ENCODE measurements at places on chromosomes 4 and X.

DNA sequence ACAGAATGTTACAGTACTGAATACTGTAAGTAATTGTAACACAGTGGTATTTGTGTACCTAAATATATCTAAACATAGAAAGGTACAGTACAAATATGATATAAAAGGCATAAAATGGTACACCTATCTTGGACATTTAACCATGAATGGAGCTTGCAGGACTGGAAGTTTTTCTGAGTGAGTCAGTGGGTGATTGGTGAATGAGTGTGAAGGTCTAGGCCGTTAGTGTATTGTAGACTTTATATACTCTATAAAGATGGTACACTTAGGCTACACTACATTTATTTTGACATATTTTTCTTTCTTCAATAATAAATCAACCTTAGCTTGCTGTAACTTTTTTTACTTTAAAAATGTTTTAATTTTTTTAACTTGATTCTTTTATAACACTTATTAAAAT, 422.5 kb upstream of the FSTL5 start:
- DNase-seq = no peak

DNA sequence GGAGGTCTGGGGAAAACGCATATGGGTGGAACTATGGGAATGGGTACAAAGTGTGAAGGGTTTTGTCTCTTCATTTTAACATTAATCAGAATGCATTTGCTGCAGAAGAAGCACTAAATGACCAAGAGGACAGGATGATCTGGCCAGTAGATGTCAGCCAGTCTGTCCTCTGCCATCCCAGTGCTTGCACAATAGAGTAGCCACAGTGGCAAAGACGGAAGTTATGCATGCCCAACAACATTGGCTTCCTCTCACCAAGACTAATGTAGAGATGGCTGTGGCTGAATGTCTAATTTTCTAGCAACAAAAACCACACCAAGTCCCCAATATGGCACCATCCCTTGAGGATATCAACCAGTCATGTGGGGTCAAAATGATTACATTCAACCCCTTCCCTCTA, 45.0 kb upstream of the ARHGEF6 start:
- no peak for DNase-seq

DNA sequence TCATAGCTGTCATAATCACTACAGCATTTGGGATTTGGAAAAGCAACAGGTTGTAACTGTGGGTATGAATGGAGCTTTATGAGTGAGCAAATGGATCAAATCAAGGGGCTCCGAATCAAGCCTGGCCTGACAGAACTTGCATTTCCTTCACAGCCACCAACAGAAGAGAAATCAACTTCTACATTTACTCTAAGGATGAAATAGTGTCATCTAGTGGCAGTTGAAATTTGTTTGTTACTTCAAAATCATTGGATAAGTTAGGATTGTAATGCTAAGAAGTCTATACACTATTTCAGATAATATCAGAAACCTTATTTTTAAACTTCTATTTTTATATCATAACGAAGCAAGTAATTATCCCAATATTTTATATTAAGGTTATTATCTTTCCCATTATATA, 10.7 kb upstream of the WDR17 start:
- DNase-seq = no peak

DNA sequence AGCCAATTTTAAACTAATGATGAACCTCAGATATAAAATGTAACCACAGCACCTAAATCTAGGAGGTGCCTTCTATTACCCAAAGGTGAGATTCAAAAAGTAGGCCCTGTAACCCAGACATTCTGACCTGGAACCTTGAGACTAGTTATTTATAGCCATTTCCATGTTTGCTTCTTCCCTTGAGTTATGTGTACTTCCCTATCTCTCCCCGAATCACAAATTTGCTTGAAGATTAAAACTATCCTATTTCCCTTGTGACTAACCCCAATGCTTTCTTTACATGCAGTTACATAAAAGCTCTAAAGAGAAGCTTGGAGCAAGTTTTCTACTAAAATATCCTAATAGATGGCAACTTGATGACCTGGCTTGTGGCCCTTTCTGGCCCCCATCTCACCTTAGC, 32.6 kb upstream of the S100G start:
- no peak for DNase-seq

- no peak for DNase-seq
Measured at GRCh38 chr4:7411491-7411890, 23.2 kb downstream of the PSAPL1 start.

- no peak for DNase-seq
Measured at GRCh38 chrX:13452283-13452682, 117.1 kb upstream of the EGFL6 start.

GRCh38 chr4:83604321-83604720, 68.4 kb downstream of the GPAT3 start:
- no peak for DNase-seq

DNA sequence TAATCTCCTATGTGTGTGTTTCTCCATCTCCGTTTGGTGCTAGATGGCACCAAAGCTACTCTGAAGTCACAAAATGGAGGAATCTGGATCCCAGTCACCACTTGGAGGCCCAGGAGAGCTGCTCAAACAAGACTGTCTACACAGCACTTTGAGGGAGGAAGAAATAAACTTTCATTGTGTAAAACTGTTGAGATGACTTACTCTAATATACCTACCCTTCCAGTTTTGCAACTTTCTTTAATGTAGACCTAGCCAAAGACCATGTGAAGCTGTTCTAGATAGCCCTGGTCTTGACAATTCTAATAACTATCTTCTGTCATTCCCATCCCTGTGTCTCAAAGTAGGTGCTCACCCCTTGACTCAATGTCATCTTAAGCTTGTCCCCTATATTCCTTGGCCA, 52.8 kb upstream of the TAB3 start:
- DNase-seq = no peak

GRCh38 chrX:14913241-14913640, 40.0 kb downstream of the MOSPD2 start:
- DNase-seq = no peak

- peak; percentile 33 for DNase-seq
Measured at GRCh38 chr4:110959041-110959643, 336.3 kb upstream of the PITX2 start.

DNA sequence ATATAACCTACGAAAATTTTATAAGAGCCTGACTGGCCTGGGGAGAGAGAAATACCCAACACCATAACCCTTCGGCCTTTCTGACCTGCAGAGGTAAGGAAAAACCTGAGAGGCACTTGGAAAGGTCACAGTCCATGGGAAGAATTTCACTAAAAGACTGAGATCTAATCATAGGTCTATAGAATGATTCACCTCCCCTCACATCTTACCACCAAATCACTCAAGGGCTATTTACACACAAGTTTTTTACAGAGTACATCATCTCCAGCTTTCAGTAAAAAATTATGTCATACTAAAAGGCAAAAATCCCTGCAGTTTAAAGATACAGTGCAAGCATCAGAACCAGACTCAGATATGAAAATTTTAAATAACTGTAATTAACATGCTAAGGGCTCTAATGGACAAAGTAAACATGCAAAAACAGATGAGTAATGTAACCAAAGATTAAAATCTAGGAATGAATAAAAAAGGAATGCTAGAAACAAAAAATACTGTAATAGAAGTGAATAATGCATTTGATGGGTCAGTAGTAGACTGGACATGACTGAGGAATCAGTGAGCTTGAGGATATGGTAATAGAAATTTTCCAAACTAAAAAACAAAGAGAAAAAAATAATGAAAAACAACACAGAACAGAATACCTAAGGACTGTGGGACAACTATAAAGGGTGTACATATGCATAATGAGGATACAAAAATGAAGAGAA, 32.1 kb upstream of the SLC16A2 start:
- no peak for DNase-seq

Data from COLO829 (cell line).